ENCODE measurements at places on chromosomes 2 and 18. TPM values are rescaled to one million over a fixed set of nuclear protein-coding genes. Genes with fewer than 3 reads are reported as not detected.

The TMEM163 gene
- not detected for total RNA-seq

The C2orf72 gene
- not detected for total RNA-seq

DNA sequence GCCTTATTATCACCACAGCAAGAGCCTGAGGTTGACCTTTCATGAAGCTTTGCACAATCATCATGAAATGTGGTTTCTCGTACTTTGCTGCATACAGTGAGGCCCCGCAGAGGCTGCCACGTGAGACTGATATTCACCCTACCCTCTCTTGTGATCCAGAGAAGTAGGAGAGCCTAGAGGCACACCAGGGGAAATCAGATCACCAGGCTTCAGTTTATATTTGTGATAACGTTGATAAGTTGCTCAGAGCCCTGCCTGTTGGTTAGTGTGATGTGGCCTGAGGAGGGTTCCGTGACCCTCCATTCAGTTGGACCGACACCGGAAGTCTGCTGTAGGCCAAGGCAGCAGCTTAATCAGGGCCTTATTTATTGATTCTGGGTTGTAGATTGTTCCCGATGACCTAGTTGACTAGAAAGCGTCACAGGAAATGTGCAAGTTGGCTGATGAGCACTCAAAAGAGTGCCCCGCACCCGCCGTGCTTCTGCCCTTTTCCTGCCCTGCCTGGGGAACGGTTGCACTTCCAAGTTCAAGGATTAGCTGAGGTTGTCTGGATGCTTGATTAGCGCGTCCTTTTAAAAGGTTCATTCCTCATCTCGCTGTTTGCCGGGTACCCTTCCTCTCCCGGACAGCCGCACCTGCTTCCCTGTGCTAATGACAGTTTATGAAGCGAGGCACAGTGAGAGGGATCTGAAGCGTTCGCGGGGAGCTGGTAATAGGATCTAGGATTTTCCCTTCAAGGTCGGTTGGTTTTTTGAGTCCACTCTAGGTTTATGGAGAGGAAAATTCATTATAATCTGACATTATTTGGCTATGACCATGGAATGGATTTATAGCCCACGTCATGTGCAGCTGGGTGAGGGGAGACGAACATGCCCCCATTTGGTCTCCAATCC is 146.4 kb downstream of the SH3RF3 start:
- H3K4me3 ChIP-seq, result no peak overlapping the region
- H3K36me3 ChIP-seq, result no peaks in the 10 kb centered on the region
- H3K27ac ChIP-seq, result no peak overlapping the region
- DNase-seq, result no peak
- H3K4me1 ChIP-seq, result no peaks in the 10 kb centered on the region

The WDR75 gene
- total RNA-seq, result 19.1 TPM

- H3K4me1 ChIP-seq, result no peaks in the 10 kb centered on the region
- H3K4me3 ChIP-seq, result no peak overlapping the region
- no peaks in the 10 kb centered on the region for H3K27me3 ChIP-seq
- H3K36me3 ChIP-seq, result no peaks in the 10 kb centered on the region
- DNase-seq, result no peak
Measured at GRCh38 chr2:53275743-53276142, 491.9 kb upstream of the CHAC2 start.

The ASTL gene
- not detected for total RNA-seq

The CCDC102B gene
- 1.2 TPM for total RNA-seq

- no peaks in the 10 kb centered on the region for H3K4me1 ChIP-seq
- no peaks in the 10 kb centered on the region for H3K27me3 ChIP-seq
- H3K36me3 ChIP-seq, result no peaks in the 10 kb centered on the region
- no peak overlapping the region for H3K4me3 ChIP-seq
- no peak overlapping the region for H3K27ac ChIP-seq
- no peak for DNase-seq
Measured at GRCh38 chr2:107028661-107029060, 142.7 kb upstream of the ST6GAL2 start.

DNA sequence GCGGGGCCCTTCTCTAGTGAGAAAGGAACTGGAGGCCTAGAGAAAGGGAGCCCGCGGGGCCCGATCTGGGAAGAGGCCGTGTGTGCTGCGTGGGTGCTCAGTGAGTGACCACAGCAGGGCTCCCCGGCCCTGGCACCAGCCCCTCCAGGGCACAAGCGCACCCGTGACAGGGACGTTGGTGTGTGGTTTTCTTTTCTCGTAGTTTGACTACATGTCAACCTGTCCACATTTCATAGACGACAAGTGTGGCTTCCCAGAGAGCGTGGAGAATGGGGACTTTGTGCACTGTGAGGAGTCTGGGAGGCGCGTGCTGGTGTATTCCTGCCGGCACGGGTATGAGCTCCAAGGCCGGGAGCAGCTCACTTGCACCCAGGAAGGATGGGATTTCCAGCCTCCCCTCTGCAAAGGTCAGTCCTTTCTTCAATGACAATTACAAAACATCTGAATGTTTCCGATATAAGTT is 83.1 kb downstream of the TPO start:
- DNase-seq, result no peak
- H3K27me3 ChIP-seq, result peaks cover 7% of the 10 kb centered on the region
- no peaks in the 10 kb centered on the region for H3K36me3 ChIP-seq
- no peak overlapping the region for H3K4me3 ChIP-seq
- no peaks in the 10 kb centered on the region for H3K4me1 ChIP-seq

DNA sequence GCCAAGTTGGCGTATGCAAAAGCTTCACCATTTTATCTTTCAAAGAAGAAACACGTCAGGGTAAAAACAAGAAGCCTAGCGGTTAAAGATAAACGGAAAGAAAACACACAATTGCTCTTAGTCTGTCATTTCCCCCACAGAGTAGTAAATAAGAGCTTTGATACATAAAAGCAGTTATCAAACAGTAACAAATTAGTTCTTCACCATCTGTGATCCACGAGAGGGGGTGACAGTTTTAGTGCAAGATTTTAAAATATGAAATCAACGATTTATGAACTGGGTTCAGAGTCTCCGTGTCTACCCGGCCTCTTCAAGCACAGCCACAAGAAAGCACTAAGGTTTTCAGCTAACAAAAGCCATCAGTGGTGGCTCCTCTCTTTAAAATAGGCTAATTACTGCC is 703.9 kb upstream of the ID2 start:
- H3K36me3 ChIP-seq, result no peaks in the 10 kb centered on the region
- H3K4me3 ChIP-seq, result no peak overlapping the region
- no peaks in the 10 kb centered on the region for H3K4me1 ChIP-seq
- H3K27ac ChIP-seq, result no peak overlapping the region
- no peaks in the 10 kb centered on the region for H3K27me3 ChIP-seq

The CNOT9 gene
- 16.4 TPM for total RNA-seq

- no peak overlapping the region for H3K4me3 ChIP-seq
- no peak for DNase-seq
- no peaks in the 10 kb centered on the region for H3K4me1 ChIP-seq
- no peak overlapping the region for H3K27ac ChIP-seq
- H3K27me3 ChIP-seq, result no peaks in the 10 kb centered on the region
Measured at GRCh38 chr2:8378016-8378810, 303.6 kb upstream of the ID2 start.

- H3K36me3 ChIP-seq, result no peaks in the 10 kb centered on the region
- H3K27ac ChIP-seq, result no peak overlapping the region
- H3K4me3 ChIP-seq, result no peak overlapping the region
Measured at GRCh38 chr2:144133936-144134665, 385.8 kb downstream of the ZEB2 start.

- no peak overlapping the region for H3K4me3 ChIP-seq
- no peak for DNase-seq
- no peaks in the 10 kb centered on the region for H3K27me3 ChIP-seq
- H3K4me1 ChIP-seq, result no peaks in the 10 kb centered on the region
- no peak overlapping the region for H3K27ac ChIP-seq
- no peaks in the 10 kb centered on the region for H3K36me3 ChIP-seq
Measured at GRCh38 chr18:50644146-50644545, 84.3 kb downstream of the MAPK4 start.

GRCh38 chr2:194385376-194385775 is 1271.7 kb upstream of the SLC39A10 start:
- H3K4me3 ChIP-seq, result no peak overlapping the region
- no peak overlapping the region for H3K27ac ChIP-seq
- H3K27me3 ChIP-seq, result no peaks in the 10 kb centered on the region
- no peak for DNase-seq

DNA sequence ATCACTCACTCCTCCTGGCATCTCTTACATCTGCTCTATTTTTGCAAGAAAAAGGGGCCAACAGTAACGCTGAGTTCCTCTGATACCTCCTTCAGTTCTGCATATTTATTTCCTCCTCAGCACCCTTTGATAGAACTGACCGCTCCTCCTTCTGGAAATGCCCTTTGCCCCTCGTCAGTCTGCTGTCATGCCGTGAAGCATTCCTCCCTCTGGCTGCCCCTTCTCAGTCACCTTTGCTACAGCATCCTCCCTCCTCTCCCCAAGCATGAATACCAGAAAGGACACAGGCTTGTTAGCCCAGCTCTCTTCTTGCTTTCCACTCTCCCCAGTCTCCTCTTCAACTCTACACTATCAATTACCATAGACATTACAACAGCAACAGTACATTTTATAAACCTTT is 135.4 kb downstream of the NBAS start:
- no peak overlapping the region for H3K27ac ChIP-seq
- H3K27me3 ChIP-seq, result no peaks in the 10 kb centered on the region
- DNase-seq, result no peak

The SERPINB5 gene
- not detected for total RNA-seq

Measured in psoas muscle (tissue), 8 donors.